GM13977 (cell line): ENCODE measurements at places on chromosomes 6 and 20.

DNA sequence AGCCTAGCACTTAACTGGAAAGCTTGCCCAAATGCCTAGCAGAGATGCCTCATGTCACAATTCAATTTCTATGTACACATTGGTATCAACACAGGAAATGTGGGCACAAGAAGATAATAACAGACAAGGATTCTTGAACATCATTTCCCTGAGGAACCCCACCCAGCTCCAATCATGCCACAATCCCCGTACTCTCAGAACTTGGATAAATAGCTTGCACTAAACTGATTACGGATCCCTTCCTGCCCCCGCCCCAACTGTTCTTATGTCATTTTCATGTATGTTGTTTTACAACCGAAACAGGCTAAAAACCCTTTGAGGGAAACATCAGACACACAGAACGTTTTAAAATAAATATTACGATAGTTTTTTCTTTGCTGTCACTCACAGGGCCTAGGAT lies 87.1 kb downstream of the BACH2 start:
- DNase-seq = no peak

- DNase-seq = no peak
Observed at GRCh38 chr6:100818066-100818465, 63.1 kb downstream of the ASCC3 start.

DNA sequence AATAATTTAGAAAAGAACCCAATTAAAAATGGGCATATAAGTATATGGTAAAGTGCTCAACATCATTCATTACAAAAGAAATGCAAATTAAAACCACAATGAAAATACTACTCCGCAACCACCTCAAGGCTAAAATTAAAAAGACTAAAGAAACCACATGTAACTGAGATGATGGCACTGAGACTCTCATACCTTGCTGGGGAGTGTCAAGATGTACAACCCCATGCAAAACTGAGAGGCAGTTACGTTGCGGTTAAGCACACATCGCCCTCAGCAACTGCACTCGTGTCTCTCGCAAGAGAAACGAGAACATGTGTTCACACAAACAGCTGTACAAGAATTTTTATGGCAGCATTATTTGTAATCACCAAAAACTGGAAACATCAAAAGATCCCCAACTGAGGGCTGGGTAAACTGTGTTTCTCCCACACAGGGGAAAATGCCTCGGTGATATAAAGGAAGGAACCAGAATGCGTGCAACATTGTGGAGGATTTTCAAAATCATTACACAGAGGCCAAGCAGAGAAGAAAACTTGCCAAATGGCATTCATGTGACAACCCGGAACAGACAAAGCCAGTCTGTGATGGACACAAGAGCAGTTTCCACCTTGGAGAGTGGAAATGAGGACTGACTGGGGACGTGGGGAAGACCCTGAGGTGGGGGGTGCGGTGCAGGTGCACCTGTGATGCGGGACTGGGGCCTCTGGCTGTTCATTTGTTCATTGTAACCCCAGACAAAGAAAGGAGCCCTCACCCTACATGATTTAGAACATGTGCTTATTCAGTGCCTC lies 144.9 kb downstream of the WDR27 start:
- DNase-seq = peak; percentile 85

DNA sequence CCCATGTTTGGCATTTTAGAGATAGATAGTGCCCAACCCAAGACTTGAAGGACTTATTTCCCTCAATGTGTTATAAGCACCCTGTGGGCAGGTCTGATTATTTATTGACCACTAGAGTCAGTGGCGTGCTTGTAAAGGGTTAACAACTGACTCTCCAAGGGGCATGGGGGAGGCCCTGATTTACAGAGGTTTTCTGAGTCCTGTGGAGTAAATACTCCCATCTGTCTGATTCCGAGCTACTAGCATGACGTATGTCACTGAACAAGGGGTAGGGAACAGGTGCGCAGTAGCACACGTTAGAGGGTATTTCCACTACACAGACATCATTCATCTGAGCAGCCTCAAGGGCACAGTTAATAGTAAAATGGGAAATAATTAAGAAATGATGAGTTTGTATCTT lies 17.4 kb upstream of the TRAM2 start:
- DNase-seq = no peak

DNA sequence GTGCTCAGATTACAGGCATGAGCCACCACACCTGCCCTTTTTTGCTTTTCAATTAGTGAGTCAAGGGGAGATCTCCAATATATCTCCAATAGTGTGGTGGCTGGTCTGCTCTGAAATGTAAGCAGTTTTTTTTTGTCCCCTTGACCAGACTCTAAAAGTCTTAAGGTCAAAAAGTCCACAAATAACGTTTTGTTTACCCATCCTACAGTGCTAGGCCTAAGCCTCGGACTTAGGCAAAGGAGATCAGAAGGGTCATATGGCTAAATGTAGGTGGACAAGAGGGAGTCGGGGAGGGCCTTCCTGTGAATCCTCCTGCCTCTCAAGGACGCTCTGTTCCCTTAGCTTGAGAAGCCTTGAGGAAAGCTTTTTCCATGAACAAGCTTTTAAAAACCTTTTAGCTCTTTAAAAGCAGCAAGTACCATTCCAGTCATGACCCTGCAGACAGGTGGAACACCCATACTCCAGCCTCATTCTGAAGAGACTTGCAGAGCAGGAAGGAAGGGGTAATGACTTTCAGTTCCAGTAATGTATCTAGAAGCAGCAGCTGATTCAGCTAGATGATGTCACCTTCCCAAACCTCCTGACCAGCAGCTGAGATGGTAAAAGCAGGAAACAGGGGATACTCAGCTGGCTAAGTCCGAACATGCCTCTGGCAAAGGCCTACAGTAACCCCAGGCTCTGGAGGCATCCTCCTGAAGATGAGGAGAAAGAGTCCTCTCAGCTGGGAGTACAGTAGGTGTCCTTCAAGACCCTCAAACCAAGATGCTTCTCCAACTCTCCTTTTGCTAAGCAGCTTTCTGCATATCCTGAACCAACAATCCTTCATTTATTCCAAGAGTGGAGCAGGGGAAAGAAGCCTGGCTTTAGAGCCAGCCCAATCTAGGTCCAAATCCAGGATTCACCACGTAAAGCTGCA lies 23.6 kb downstream of the BCL2L1 start:
- DNase-seq = peak; percentile 78

- no peak for DNase-seq
Observed at GRCh38 chr6:168498161-168498843, 57.3 kb downstream of the SMOC2 start.

- DNase-seq = no peak
Observed at GRCh38 chr6:88840796-88841539, 122.5 kb downstream of the RNGTT start.

DNA sequence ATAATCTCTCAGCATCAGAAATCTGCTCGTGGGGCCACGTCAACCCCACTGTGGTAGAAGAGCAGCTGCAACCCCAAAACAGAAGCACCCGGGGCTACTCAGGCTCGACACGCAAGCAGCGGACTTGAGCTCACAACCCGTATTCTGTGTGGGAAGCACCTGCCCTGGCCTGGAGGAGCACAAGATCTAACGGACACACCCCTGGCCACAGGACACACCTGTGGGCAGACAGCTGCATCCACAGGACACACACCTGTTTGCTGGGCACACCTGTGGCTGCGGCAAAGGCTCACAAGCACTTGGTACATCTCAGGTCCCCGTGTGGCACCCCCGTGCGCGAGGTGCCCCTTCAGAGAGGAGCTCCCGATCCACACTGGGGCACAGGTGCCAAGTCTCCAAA lies 36.5 kb downstream of the ZBTB46 start:
- DNase-seq = no peak

- DNase-seq = no peak
Observed at GRCh38 chr6:144782634-144783033, 497.5 kb downstream of the UTRN start.

DNA sequence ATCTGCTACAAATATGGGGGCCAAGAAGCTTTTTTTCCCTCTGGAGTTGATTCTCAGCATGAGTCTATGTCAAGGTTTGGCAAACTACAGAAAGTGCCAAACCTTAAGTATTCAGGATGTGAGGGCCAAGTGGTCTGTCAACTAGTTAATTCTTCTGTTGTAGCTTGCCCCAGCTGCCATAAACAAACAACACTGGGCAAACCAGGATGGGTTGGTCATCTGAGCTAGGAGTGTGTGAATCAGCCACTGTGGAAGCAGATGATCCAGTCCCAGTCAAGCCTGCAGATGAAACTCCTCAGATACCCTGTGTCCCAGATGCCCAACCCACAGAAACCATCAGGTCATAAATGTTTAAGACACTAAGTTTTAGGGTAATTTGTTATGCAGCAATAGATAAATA lies 103.0 kb upstream of the MOCS1 start:
- no peak for DNase-seq

DNA sequence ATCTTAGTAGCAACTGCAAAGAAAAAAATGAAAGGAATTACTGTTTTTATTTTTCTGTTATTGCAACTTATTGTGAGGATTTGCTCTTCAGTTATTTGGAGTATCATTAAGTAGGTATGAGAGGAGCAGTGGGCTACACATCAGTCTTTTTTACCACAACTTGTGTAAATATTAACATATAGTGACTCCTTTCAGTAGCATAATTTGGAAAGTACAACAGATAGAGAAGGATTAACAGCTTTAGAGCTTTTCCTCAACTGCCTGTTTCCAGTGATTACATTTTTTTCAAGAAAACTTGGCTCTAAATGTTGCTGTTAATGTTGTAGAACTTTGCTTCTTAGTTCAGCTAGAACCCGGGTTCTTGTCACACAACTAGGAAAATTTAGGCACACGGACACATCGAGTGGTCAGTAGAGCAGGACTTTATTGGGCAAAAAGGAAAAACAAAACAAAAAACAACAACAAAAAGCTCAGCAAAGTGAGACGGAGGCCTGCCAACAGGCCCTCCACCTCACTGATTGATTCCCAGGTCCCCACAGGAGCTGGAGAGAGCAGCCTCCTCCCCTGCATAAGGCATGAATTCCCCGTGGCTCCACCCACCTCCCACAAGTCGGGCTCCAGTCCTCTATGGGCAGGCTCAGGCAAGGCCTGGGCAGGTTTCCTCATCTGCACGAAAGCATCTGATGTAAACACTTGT lies 75.1 kb downstream of the ADGRG6 start:
- DNase-seq = no peak

DNA sequence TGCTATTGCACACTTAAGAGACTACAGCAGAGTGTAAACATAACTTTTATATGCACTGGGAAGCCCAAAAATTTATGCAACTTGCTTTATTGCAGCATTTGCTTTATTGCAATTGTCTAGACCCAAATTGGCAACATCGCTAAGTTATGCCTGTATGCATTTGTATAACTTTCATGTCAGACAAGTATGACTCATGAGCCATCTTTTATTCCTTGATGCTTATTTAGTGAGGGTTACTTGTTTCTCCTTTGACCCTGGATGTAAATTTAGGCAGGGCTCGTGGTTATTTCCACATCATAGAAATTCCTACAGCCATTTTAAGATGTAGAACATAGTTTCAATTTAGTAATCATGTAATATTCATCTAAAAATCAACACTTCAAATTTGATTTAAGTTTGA lies 130.3 kb upstream of the LY86 start:
- no peak for DNase-seq

GRCh38 chr6:158418501-158418900 lies 106.2 kb downstream of the TULP4 start:
- DNase-seq = no peak

DNA sequence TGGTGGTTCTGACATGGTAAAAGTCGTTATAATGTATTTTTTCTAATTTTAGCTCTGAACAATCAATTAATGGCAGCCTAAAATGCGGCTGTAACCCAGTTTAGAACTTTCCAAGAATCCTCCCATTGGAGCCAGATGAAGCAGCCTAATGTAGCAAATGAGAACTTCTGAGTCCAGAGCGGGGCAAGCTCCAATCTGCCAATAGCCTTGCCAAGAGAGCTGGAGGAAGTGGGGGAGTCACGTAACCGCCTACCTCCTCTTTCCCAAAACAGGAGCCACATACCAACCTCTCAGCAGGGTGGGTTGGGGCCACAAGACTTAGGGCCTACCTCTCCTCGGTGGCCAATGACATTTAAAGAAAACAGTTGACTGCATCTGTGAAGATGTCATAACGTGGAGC lies 230.6 kb downstream of the SOD2 start:
- DNase-seq = no peak

DNA sequence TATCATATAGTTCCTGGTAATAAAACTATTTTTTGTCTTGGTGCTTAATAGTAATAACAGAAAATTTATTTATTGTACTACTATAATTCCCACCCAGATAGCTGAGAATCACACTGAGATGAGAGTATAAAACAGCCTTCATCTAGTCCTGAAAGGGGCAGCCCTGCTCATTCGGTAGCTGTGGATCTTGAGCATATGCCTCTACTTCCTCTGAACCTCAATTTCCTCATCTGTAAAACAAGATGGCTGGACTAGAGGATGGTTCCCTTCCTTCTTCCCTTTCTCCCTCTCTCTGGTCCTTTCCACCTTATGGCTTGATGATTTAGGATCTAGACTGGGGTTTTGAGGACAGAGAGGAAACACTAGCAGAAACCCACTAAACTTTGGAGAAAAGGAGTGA lies 15.0 kb downstream of the FKBP5 start:
- DNase-seq = no peak

GRCh38 chr6:5085648-5086293 lies 630 bp downstream of the PPP1R3G start:
- peak; percentile 63 for DNase-seq

DNA sequence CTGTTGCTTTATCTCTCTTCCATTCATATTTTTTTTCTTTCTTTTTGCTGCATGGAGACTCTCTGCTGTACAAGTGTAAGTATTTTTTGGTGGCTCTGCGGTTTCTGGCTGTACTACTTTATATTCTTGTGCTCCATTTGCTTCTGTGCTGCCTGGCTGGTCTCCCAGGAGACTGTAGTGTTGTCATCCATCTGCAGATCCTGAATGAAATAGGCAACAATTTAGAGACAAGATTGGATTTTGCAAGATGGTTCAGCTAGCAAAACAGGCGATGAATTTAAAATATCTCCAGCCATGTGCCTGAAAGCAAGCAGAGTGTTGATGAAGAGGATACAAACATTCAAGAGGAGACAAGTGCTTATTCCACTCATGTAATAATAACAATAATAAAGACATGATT lies 75.1 kb upstream of the SCGN start:
- no peak for DNase-seq

- DNase-seq = no peak
Observed at GRCh38 chr20:11128220-11128718, 454.5 kb upstream of the JAG1 start.

- no peak for DNase-seq
Observed at GRCh38 chr6:101086473-101086872, 205.3 kb upstream of the ASCC3 start.

GRCh38 chr6:142476452-142476851 lies 174.6 kb downstream of the ADGRG6 start:
- no peak for DNase-seq
